ENCODE measurements at places on chromosomes 13 and 19.
A peak's percentile ranks its signal among the peaks of the same experiment; 100 is the strongest.

GRCh38 chr19:49200238-49200862, 42.8 kb downstream of the TRPM4 start:
- DNase-seq, result no peak

DNA sequence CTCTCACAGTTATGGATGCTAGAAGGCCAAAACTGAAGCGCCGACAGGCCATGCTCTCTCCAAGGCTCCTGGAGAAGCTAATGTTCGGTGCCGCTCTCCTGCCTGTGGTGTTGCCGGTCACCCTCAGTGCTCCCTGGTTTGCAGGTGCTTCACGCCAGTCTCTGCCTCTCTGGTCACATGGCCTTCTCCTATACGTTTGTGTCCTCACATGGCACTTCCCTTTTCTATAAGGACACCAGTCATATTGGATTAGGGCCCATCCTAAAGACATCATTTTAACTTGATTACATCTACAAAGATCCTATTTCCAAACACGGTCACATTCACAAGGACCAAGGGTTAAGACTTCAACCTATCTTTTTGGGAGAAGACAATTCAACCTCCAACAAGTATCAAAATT, 671.3 kb upstream of the ARGLU1 start:
- DNase-seq, result no peak

DNA sequence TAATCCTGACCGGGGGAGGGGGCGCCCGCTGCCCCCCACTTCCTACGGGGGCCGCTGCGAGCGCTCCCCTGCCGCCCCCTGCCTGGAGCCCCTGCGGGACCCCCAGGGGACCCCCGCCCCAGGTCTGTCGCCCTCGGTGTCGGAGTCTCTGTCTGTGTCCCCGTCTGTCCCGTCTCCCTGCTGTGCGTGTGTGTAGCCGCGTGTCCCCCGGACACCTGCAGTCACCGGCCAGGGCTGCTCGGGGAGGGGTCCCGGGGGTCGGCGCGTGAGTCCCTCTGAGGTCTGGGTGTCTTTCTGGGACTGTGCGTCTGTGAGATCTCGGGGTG, 7.7 kb upstream of the NFIC start:
- no peak for DNase-seq

DNA sequence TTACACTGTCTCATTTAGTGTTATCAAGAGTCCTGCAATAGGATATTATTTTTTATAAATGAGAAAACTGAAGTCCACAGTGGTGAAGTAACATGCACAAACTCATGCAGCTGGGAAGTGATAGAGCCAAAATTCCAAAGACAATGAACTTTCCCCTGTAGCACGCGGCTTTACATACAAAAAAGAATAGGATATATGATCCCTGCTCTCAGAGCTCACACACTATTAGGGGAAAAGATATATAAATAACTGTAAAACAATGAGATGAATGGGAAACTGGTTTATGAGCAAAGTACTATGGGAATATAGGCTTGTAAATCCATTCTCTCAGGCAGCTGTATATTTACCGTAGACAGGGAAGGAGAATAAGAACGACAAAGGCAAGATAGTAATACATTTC, 39.7 kb downstream of the THSD1 start:
- DNase-seq, result no peak

DNA sequence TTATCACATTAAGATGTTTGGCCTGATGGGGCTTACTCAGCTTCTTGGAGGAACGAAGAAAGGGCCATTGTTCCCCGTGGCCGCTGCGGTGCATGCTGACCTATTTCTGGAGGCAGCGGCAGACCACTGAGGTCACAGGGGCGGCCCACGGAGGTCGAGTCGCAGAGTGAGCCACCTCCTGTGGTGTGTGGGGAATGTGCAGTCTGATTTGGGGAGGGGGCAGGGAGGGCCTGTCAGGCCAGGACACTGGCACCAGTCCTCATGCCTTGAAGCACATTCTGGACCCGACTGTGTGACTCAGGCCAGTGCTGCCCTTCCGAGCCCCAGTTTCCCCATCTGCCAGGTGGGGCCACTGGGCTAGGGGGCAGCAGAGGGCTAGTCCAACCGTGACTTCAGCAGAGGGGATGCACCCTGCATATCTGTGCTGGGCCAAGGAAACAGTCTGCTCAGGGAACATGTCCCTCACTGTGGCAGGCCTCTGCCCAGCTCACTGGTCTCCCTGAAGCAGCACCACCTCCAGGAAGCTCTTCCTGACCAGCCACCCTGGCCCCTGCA, 6.3 kb downstream of the SLC7A10 start:
- peak; percentile 76 for DNase-seq

GRCh38 chr19:54473892-54474372, 836 bp upstream of the CDC42EP5 start:
- no peak for DNase-seq

DNA sequence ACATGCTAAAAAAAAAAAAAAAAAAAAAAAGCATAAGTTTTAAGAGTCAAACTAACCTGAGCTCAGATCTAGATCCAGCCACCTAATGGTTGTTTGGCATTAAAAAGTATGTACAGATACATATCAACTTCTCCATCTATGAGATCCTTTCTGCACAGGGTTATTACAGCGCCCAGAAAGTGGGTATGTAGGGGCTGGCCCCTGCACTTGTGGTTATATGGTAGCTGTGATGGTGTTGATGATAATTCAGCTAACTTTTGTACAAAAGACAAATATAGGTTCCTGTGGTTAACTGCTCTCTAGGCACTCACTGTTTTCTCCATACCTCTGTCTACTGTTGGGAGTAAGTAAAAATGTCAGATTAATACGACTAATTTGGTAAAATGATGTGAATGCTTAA, 81.7 kb downstream of the TNFRSF19 start:
- no peak for DNase-seq

DNA sequence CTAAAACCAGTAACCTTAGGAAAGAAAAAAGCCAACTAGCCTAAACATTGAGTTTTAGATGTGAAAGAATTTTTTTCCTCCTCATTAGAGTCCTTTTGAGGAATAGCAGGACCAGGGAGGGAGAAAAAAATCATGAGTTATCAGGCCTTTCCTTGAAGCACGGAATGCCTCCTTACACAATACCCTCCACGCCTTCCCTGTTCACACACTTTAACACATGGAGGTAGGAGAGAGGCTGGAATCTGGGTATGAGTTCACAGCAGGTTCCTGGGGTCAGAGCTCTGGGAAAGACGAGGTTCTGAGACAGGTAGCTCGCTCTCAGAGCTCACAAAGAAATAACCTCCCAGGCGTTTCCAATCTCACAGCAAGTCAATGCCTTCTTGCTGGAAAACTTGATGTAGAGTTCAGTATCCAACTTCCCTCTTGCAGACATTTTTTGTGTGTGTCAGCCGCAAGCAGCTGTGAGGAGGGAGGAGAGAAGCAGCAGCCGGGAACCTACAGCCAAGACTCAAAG, 716 bp downstream of the ZNF573 start:
- DNase-seq, result no peak

Data from astrocyte of the spinal cord (primary cell).